Activated CD4-positive, CD25-positive, alpha-beta regulatory T cell (primary cell): ENCODE measurements at places on chromosomes 7 and 10.

- no peak for DNase-seq
Observed at GRCh38 chr7:158252837-158253669, 334.6 kb downstream of the PTPRN2 start.

DNA sequence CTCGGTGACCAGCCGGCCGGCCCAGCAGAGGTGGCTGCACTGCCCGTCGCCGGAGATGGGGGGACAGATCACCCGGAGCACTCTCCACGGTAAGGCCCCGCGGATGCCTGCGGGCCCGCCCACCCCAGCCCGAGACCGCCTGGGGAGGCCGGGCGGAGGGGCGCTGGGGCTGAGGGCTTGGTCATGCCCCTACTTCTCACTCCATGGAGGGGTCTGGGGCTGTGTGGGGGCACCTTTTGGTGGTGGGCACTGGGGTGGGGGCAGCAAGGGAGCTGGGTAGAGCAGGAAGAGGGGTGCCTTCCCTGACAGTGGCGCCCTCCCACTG is 61.8 kb downstream of the NEURL1 start:
- no peak for DNase-seq

GRCh38 chr7:130922206-130923112 is 188.5 kb upstream of the KLF14 start:
- DNase-seq = no peak

DNA sequence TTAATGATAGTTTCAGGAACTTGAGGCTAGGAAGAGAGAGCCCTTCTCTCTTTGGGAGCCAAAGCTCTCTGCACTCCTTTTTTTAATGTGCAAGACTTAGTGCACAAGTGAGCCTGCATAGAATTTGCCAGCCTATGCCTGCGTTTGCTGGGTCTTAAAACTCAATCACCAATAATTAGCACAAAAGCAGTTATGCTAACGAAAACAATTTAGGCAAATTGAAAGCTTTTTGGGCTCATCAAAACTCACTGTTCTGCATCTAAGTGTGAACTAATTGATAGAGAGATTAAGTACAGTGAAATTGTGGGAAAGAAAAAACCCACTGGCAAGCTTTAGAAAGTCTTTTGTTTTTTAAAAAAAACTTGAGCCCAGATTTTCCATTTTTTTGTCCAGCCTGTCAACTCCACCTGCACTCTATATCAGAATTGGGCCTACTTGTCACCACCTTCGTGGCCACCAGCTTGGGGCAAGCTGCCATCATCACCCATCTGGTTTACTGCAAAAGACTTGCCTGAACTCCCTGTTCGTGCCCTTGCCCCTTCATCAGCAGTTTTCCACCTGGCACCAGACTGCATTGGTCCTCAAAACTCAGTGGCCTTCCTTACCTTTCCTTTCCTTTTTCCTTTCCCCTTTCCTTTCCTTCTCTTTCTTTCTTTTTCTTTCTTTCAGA is 37.8 kb downstream of the CRHR2 start:
- no peak for DNase-seq

DNA sequence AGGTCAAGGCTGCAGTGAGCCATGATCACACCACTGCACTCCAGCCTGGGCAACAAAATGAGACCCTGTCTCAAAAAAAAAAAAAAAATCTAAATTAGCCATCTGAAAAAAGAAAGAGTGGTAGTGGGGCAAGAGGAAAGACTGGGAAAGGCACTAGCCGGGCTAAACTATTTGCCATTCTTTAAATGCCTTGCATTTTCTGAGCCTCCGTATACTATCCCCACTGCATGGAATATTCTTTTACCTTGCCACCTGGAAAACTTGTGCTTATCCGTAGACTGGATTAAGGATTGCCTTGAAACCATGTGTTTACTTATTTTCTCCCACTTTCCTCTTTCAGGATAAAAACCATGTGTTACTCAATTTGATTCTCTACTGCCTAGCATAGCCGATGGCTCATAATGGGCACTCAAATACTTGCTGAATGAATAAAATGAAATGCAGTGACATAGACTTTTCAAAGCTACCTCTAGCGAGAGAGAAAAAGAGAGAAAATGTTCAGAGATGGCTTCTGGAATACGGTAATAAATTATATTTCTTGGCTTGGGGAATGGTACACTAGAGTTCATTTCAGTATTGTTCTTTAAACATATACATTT is 30.6 kb downstream of the HYCC1 start:
- DNase-seq = no peak

- DNase-seq = no peak
Observed at GRCh38 chr7:28355635-28356319, 56.5 kb upstream of the CREB5 start.

DNA sequence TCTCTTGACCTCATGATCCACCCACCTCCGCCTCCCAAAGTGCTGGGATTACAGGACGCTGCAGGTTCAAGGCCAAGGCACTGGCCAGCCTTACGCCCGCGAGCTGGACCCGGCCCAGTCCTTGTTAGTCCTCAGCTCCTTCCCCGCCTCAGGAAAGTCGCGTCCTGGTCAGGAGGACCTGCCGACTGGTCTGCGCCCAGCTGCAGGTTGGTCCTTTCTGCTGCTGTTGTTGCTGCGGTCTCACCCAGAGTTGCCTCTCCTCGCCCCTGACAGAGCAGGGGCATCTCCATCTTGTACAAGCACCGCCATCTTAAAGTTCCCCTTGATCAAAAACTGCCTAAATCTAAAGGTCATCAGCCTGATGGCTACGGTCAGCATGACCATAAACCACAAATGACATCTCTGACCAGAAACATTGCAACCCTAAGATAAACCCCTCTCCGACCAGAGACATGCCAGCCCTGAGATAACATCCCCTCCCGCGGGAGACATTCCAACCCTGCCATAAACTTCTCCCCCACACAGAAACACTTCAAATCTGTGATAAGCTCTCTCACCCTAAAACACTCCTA is 13.9 kb upstream of the BMS1 start:
- no peak for DNase-seq

- DNase-seq = no peak
Observed at GRCh38 chr10:634256-634655, 55.2 kb downstream of the DIP2C start.

DNA sequence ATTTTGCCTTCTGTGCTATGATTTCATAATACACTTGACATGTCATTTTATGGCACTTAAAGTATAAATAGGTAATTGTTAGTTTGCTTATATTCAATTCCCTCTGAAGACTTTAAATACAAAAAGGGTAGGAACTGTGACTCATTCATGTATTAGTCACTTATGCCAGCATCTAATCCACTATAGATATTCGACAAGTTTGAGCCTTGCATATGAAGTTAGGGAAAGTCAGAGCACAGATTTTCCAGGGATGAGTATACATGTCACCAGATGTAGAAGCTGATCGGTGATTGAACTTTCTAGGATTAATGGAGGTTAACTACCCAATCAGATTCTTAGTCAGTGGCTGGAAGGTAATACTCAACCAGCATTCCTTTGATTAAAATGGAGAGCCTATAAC is 1321.5 kb downstream of the XPNPEP1 start:
- no peak for DNase-seq

DNA sequence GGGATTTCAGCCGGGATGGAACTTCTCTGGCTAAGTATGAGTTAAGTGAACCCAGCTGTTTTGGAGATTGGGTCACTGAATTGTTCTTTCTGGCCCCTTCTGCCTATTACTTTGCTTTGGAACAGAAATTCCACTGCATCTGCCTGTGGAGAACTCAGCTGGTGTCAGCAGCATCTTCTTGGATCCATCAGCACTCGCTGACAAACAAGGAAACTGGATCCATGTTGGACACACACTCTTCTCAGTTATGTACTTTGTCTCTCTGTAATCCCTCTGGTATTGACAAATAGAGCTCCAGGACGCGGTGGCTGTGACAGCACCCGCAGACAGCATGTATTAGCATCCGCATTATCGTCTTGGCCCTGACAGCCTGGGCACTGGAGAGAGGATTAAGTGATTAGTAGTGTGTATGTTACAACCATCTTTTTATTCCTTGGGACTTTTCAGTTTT is 73.0 kb upstream of the BMPER start:
- DNase-seq = no peak

- no peak for DNase-seq
Observed at GRCh38 chr10:119723624-119724023, 2.2 kb upstream of the INPP5F start.

GRCh38 chr10:79355420-79356017 is 8.2 kb downstream of the PPIF start:
- no peak for DNase-seq

GRCh38 chr10:119306514-119306951 is 99.2 kb downstream of the GRK5 start:
- no peak for DNase-seq

- DNase-seq = no peak
Observed at GRCh38 chr7:142957723-142958122, 4.4 kb downstream of the KEL start.

DNA sequence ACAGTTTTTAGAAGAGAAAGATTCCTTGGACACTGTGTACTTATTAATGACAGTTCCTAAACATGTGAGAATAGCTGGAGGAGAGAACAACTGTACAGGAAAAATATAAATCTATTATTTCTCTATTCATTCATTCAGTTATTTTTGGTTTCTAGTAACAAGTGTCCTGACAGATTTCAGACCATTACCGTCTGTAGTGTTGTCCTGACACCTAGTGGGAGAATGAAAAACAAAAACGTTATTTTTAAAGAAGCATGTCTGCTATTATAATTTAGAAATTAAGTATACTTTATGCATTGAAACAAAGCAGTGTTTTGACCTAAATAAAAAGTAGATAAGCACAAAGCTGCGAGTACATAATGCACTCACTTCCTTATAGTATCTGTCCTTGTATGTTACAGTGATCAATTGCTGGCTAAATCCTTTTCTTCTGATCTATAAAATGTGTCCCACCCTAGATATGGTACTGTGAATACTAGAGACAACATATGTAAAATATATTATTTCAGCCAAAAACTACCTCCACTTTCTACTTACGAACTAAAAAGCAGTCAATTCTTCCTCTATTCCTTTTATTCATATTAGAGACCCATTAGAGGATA is 575.6 kb downstream of the ARL4A start:
- DNase-seq = no peak
